ENCODE measurements at places on chromosomes 11 and 22.

GRCh38 chr11:118921929-118922744 is 3.6 kb downstream of the BCL9L start:
- no peak for DNase-seq

- DNase-seq: no peak
These were observed 42.1 kb upstream of the CCDC34 start for GRCh38 chr11:27405134-27405533.

- DNase-seq: no peak
These were observed 10.2 kb downstream of the SCYL1 start for GRCh38 chr11:65535102-65535501.

GRCh38 chr22:34702279-34702678 is 363.7 kb upstream of the ISX start:
- no peak for DNase-seq

DNA sequence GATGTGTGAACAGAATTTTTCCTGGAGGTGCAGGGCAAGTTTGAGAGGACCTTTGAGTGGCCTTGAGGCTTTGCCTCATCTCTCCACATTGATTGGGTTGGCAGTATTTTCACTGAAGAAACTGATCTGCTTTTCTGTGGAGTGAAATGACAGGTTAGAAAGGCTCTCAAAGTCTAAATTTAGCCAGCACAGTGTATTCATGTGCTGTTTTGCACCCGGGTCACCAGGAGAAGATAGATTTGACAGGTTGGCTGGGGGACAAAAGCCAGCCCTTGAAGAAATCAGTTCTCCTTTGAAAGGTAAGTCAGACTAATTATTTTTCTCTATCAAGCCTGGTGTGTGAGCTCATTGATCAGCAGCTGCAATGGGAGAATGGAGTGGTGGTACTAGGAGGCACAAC is 152.9 kb downstream of the DBX1 start:
- no peak for DNase-seq

DNA sequence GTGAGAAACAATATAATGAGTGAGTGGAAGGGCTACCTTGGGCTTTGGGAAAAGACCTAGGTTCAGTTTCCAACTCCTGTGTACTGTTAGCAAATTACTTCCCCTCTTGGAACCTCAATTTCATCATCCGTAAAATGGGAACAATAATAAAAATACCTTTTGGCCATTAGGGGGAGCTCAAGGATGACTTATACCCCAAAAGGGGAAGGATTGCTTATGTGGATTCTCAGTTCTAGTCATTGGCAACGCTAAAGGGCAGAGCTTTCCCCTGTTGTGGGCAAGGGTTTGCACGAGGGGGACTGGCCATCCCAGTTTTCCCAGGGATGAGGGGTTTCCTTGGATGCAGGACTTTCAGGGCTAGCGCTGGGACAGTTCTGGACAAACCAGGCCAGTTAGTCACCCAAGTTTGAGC is 3.1 kb upstream of the COMMD9 start:
- no peak for DNase-seq

- DNase-seq: no peak
These were observed 2.0 kb upstream of the OR2AG1 start for GRCh38 chr11:6780829-6781228.

DNA sequence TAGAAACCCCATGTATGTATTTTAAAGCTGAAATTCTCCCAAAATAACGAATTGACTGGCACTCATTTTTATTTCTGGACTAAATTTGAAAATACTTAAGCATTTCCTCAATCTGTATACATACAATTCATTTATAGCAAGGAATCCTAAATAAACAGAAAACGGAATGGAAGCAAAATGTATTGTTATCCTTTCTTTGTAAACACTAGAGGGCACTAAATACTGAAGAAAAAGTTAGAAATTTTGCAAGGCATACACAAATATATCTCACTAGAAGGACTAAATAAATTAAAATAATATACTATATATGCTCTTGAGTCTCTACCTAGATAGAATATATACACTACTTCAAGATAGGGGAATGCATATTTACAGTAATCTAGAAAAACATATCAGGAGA is 23.1 kb upstream of the ANO5 start:
- DNase-seq: no peak

- no peak for DNase-seq
These were observed 1431.7 kb downstream of the LRRC4C start for GRCh38 chr11:40027720-40028119.

DNA sequence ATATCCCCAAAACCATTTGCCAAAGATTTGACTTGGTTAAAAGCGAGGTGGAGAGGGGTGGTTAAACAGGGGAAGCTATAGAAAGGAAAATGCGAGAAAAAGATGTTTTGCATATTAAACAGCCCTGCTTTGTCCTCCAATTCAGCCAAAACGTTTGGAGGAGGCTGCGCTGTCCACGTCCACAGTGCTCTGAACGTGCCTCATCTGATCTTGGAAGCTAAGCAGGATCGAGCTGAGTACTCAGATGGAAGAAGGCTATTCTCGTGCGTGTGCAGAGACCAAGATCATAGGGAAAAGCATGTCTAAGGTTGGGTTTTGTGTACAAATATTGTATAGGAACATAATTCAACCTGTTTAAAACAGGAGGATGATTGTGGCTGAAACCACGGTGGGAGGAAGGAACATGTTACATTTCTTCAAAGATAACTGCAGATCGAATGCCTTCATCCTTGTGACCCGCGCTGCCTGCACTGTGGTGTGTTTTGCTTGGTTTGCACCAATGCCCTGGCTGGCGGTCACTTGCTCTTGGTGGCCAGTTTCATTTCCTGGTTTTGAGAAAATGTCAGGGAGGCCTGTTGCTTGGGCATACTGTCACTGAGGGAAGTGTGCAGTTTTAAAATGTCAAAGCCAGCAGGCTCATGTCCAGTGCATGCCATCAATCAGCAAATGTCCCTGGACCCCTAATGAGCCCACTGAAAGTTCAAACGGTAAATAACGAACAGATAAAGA is 40.4 kb downstream of the FLI1 start:
- no peak for DNase-seq

GRCh38 chr11:2467695-2468055 is 22.9 kb downstream of the KCNQ1 start:
- DNase-seq: no peak

DNA sequence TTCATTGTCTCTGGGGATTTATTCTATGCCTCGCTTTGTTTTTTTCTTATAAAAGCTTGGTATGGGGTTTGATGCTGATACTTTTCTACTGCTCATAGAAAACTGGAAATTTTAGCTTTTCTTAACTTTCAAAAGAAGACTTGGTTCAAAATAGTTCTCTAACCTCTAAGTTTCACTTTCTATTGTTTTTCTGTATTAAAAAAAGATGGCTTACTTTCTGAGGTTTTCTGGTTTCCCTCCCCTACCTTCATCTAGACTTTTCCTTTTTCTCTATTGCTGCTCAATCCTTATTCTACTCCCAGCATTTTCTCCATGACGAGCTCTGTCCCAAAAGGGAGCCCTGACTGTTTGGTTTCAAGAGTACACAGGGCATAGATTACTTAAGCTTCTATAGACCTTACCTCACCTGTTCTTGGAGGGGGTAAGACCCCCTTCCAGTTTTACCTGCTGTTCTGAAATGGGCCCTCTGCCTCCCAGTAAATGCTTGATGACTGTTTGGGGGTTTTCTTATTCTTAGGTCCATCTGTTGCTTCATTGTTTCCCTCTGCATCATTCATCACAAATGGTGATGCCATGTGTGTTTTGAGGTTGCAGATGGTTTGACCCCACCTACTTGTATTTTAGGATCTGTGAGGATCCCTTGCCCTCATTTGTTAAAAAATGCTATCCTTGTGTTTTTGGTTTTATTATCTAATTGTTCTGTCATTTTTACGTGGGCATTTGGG is 29.5 kb downstream of the DNHD1 start:
- DNase-seq: no peak

DNA sequence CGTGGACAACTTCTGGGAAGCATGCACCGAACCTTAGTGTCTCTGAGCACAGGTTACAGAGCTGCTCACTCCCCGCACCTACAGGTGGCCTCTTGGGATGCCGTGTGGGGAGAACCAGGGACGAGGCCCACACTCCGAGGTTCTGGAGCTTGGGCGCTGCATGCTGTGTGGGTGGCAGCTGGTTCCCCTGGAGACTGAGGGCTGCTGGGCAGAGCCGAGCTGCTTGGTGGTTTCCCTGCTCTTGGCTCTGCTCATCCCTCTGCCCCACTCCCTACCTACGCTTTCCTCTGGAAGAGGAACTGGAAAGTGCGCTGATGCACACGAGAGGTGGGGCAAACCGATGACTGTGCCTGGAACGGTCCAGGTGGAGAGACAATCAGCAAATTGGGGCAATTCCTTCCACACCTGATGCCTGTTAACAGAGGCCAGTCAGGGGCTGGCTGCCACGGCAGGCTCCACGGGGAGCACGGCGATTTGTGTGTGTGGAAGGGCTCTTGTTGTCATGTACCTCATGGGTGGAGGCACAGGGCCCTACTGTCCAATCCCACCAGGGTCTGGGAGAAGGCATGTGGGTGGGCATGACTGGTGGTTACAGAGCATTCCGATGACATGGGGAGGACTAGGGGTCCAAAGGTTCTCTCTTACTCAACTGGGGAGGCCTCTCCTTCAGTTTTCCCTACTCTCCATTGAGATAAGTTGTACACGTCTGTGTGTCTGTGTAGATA is 60.9 kb downstream of the ST14 start:
- DNase-seq: no peak

GRCh38 chr11:88249706-88250105 is 74.5 kb upstream of the RAB38 start:
- no peak for DNase-seq

DNA sequence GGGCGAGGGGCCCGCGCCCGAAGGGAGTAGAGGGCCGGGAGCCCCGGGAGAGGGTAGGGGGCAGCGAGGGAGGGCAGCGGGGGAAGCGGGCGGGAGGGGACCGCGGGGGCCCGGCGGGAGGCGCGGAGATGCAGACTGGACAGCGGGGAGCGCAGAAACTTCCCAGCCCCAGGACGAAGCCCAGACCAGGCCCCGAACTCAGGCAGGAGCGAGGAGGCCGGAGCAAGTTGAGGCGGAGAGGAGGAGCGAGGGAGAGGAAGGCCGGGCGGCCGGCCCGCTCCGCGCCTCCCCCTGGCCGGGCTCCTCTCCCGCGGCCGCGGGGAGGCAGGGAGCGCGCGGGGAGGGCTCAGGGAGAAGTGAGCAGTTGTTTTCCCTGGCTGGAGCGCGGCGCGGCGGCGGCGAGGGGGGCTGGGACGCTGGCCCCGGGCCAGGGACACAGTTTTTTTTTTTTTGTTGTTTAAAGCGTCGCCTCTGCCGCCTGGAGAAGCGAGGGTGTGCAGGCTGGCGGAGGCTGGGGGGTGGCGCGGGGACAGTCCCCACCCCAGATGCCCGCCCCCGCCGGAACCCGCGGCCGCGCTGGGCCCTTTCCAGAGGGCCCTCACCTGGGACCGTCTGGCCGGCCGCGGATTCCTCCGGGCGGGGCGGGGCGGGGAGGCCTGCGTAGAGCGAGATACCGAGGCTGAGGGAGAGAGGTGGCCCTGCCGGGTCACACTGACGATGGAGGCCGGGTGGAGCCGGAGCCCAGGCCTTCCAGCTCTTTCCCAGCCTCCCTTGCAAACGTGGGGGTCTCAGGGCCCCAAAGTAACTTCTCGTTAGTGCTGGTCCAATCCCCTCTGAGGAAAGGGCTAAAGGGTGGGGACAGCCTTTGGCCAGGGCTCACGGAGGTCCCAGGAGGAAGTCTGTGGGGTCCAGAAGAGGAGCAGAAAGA is at the start of gene LTBP3:
Gene LTBP3, minus strand, starts transcription at position 358 of the 928 bp plus-strand sequence. CDS start 400 bp downstream, outside the sequence.
- no peak for DNase-seq

GRCh38 chr11:85281550-85281949 is 345.6 kb downstream of the DLG2 start:
- no peak for DNase-seq

- DNase-seq: no peak
These were observed 126.9 kb downstream of the CD44 start for GRCh38 chr11:35265755-35266454.

DNA sequence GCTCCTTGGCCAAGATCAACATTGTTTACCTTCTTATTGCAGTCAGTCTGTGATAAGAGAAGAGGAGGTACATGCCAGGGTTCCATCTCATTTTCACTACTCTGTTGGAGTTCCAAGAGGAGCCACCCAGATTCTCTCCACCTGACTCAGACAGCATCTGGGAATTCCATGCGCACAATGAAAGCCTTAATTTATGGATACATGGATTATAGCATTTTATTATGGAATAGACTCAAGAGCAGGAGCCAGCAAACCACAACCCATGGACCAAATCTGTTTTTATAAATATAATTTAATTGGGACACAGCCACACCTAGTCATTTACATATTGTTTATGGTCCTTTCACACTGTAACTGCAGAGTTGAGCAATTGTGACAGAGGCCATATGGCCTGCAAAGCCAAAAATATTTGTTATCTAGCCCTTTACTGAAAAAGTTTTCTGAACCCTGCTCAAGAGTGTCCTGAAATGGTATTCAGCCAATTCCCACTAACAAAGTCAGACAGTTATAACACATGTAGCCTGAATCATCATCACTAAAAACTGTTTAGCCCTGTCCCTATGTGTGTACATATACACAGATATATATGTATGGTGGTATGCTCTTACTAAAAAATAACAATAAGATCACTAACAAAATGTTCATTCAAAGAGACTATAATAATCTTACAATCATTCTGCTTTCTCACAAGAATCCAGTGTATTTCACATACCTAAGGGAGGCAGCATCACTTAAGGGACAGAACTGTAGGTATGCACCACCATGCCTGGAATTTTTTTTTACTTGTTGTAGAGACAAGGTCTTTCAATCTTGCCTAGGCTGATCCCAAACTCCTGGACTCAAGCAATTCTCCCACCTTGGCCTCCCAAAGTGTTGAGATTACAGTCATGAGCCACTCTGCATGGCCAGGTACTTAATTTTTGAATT is 104.5 kb upstream of the TEAD1 start:
- no peak for DNase-seq

DNA sequence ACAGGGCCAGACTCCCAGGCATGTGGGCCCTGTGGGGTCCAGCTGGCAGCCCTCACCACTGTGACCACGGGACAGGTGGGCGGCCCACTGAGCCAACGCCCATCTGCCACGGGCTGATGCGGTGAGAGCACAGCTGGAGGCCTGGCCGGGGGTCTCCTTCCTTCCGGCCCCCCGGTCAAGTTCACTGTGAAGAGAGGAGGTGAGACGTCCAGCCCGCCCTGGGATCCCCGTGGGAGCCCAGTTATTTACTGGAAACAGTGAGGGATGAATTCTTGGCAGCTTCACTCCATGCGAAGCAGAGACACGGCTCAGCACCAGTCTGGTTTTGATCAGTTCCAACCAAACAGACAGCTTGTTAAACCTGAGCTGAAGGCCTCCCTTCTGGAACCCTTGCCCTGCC is 38.7 kb downstream of the WNT11 start:
- DNase-seq: no peak

- DNase-seq: no peak
These were observed 67.2 kb downstream of the SLC17A6 start for GRCh38 chr11:22405377-22405776.

- DNase-seq: no peak
These were observed 7.3 kb downstream of the NEAT1 start for GRCh38 chr11:65429724-65430405.
